Activated CD4-positive, alpha-beta T cell treated with anti-CD3 and anti-CD28 coated beads for 1 hour (primary cell): ENCODE measurements at places on chromosomes 1 and 21.

GRCh38 chr1:248850124-248850523, 8.8 kb downstream of the ZNF692 start:
- no peak for DNase-seq

GRCh38 chr1:18948913-18949685, 7.4 kb downstream of the IFFO2 start:
- no peak for DNase-seq

- DNase-seq: no peak
Observed at GRCh38 chr1:184160236-184160635, 108.7 kb downstream of the TSEN15 start.

DNA sequence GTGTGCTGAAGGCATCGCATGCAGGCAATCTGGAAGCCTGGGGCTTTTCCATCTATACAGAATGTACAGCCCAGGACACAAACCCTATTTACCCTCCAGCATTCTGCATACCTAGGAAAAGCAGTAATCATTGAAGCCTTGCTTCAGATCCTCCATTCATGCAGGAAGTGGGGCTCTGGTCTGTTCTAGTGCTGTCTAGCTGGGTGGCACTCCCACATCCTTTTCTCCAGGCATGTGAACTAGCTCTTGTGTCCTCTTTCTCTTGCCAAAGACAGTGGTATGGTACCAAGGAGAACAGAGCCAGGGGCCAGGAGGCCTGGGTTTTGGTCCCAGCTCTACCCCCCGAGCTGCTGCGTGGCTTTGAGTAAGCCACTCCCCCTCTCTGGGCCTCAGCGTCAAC, 21.7 kb downstream of the LRP8 start:
- DNase-seq: no peak

GRCh38 chr21:25994758-25995163, 175.8 kb downstream of the APP start:
- DNase-seq: no peak

DNA sequence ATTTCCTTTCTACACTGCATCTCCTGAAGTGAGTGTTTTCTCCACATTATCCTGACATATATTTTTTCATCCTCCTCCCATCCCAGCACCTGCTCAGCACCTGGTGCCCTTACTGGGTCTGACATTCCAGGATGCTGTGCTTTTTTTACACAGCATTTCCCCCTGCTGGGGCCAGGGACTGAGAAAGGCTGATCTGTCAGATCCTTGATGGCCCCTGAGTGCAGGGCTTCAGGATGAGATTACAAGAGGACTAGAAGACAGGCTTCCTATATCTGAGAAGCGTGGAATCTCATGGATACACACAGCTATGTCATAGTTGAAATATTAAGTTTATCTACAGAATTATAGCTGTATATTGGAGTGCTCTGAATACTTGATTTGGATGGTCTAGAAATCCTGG, 24.4 kb downstream of the RCAN1 start:
- no peak for DNase-seq

DNA sequence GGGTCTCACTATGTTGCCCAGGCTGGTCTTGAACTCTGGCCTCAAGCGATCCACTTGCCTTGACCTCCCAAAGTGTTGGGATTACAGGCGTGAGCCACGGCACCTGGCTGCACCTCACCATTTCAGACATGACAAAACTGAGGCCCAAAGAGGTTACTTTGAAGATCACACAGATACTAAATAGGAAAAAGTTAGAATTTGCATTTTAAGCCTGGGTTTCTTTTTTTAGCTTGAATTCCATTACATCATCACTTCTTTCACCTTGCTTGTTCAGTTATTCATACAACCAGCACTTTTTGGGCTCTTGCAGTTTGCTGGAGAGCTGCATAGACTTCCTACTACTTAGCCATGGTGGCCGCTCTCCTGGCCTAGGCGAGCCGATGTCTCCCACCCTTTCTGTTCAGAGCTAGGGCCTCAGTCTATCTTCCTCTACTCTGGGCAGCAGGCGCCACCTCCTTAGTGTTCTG, 16.3 kb upstream of the CD2 start:
- peak; percentile 37 for DNase-seq
